Esophagus squamous epithelium (tissue), 5 donors: ENCODE measurements at places on chromosomes 16 and 17. TPM values are rescaled to one million over a fixed set of nuclear protein-coding genes. Genes with fewer than 3 reads are reported as not detected.

DNA sequence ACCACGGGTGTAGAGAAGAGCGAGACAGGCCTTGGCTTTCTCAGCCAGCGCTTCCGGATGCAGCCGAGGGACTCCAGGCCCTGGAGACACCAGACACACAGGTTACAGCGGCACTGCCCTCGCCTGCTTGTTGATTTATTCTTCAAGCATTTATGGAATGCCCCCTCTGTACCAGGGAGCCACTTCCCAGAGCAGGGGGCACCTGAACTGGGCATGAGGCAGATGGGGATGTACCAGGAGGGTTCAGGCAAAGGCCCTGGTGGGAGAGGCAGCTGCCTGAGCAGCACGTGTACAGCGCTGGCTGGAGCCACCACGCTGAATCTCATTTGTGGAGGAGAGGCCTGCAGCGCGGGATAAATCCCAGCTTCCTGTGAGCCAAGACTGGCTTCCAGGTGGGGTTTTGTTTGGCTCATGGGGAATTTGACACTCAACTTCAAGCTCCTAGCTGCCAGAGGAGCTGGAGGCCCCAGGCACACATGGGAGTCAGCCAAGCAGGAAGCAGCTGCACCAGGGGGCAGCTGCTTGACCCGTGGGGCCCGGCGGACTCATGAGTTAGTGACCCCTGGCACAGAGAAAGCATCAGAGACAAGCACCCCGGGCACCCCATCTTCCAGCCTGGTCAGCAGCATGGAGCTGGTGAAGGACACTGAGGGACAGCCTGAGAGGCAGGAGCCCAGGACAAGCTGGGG, 59.7 kb downstream of the IL21R start:
- H3K27me3 ChIP-seq, result no peaks in the 10 kb centered on the region
- H3K36me3 ChIP-seq, result peaks cover 51% of the 10 kb centered on the region
- no peak for DNase-seq
- H3K27ac ChIP-seq, result peak overlapping the region; percentile 21
- no peaks in the 10 kb centered on the region for H3K4me1 ChIP-seq

DNA sequence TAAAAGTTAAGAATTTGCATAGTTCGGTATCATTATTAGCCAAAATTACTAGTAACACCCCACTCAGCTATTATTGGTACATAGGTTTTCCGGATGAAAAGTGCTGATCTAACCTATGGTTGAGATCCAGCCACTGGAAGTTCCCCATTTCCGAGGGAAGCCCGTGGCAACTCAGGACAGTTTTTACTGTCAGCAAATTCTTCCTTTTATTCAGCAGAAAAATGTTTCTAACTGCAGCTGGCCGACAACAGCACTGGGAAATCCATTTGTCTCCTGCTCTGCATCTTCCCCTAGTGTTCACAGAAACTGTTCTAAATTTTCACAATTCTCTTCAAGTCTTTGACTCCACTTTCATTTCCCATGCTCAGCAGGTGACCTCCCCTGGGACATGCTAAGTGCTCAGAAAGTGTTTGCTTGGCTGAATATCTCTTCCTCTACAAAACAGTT, 15.5 kb upstream of the MMD start:
- no peaks in the 10 kb centered on the region for H3K36me3 ChIP-seq
- no peaks in the 10 kb centered on the region for H3K27me3 ChIP-seq
- H3K4me3 ChIP-seq, result no peak overlapping the region
- H3K4me1 ChIP-seq, result peaks cover 6% of the 10 kb centered on the region
- no peak overlapping the region for H3K27ac ChIP-seq

DNA sequence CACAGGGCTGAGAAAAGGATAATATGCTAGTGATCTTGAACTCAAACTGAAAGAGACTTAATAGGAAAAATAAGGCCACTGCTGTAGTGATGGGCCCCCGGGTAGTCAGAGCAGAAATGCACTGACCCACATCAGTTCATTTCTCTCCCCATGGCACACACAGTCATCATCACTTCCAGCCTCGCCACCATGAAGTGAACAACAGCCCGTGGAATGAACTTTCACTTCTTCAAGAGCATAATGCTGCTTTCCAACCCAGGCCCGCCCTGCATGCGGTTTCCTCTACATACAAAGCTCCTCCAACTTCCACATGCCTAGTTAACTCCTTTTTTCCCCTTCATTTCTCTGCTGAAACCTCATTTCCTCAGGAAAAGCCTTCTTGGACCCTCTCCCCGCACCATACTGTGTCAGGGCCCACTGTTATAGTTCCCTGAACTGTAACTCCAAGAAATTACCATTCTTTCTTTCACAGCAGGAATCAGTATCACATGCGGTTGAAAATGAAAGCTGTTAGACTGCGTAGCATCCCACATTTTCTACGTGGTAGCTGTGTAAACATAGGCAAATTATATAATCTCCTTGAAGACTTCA, 65.8 kb upstream of the SMIM36 start:
- H3K36me3 ChIP-seq, result no peaks in the 10 kb centered on the region
- H3K4me1 ChIP-seq, result no peaks in the 10 kb centered on the region
- no peaks in the 10 kb centered on the region for H3K27me3 ChIP-seq
- H3K27ac ChIP-seq, result peak overlapping the region; percentile 84

DNA sequence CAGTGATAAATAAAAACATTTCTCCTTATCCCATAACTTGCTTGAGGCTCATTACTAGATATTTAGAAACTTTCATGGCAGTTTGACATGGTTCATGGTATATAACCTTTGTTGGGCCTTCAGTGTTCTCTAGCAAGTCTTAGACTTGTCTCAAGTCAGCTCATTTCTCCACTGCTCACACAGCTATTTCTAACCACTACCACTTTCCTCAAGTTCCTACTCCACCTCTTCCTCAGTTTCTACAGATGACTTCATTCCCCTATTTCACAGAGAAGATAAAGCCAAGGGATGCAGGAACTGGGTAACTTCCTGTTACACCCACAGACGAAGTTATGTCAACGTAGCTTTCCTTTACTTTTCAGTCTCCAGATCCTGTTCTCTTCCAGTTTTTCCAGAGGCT, 23.2 kb downstream of the NLK start:
- H3K36me3 ChIP-seq, result no peaks in the 10 kb centered on the region
- no peak overlapping the region for H3K27ac ChIP-seq
- H3K4me3 ChIP-seq, result no peak overlapping the region

DNA sequence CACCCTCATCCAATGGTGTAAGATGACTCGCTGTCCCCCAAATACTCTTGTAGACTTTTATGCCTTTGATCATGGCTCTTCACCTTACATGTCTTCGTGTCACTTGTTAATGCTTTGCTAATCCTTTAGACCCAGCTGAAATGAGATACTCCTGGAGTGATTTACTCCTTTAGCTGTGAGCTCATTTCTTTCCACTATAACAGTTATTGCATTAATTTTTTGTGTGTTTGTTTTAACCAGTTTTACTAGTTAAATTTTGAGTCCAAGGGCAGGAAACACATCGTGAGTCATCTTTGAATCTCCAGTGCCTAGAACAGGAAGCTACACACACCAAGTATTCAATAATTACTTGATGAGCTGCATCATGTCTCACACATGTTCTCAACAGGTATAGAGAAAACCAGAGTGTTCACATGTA, 6.5 kb upstream of the CTCF start:
- no peaks in the 10 kb centered on the region for H3K27me3 ChIP-seq
- peak overlapping the region; percentile 60 for H3K27ac ChIP-seq
- no peak overlapping the region for H3K4me3 ChIP-seq
- H3K36me3 ChIP-seq, result no peaks in the 10 kb centered on the region

- no peak overlapping the region for H3K27ac ChIP-seq
- no peak overlapping the region for H3K4me3 ChIP-seq
- no peaks in the 10 kb centered on the region for H3K4me1 ChIP-seq
- H3K27me3 ChIP-seq, result no peaks in the 10 kb centered on the region
- H3K36me3 ChIP-seq, result no peaks in the 10 kb centered on the region
Observed at GRCh38 chr16:72940886-72941285, 107.0 kb downstream of the ZFHX3 start.

DNA sequence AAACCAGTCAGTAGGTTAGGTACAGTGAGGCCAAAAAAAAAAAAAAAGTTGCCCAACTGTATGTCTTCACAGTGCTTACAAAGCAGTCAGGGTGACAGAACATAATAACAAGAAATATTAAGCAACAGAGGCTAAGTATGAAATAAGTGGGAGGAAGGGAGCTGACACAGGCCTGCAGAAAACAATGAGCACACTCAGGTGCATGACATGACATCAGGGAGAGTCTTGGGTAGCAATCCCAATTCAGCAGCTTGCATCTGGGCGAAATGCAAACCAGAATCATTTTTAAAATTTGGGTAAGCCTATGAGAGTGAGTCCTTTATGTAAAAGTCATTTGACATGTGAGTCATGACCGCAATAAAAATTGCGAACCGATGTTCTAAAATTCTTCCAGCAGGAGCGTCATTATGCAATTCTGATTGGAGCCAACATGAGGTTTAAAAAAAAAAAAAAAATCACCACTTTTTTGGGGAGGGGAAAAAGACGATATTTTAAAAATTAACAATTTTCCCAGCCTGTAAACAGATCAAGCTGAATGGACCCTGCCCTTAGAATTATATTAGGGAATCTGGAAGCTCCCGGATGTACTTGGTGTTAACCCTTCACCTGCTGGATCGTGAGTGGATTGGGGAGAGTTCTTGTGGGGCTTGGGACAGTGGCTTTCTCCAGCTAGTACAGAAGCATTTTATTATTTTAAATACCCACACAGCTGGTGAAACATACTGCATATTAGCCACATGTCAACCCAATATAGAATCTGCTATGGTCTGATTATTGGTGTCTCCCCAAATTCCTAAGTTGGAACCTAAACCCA, 127.9 kb downstream of the NPIPB5 start:
- H3K4me1 ChIP-seq, result no peaks in the 10 kb centered on the region
- no peaks in the 10 kb centered on the region for H3K27me3 ChIP-seq
- no peaks in the 10 kb centered on the region for H3K36me3 ChIP-seq
- no peak for DNase-seq
- no peak overlapping the region for H3K4me3 ChIP-seq
- H3K27ac ChIP-seq, result no peak overlapping the region

- no peak overlapping the region for H3K27ac ChIP-seq
- H3K4me1 ChIP-seq, result no peaks in the 10 kb centered on the region
- H3K36me3 ChIP-seq, result no peaks in the 10 kb centered on the region
- H3K4me3 ChIP-seq, result no peak overlapping the region
- no peak for DNase-seq
Observed at GRCh38 chr17:80683625-80684104, 139.0 kb downstream of the RPTOR start.

- no peaks in the 10 kb centered on the region for H3K4me1 ChIP-seq
- H3K36me3 ChIP-seq, result no peaks in the 10 kb centered on the region
- H3K4me3 ChIP-seq, result no peak overlapping the region
- H3K27ac ChIP-seq, result peak overlapping the region; percentile 81
- no peaks in the 10 kb centered on the region for H3K27me3 ChIP-seq
- DNase-seq, result no peak
Observed at GRCh38 chr16:10308305-10309193, 77.3 kb upstream of the ATF7IP2 start.

DNA sequence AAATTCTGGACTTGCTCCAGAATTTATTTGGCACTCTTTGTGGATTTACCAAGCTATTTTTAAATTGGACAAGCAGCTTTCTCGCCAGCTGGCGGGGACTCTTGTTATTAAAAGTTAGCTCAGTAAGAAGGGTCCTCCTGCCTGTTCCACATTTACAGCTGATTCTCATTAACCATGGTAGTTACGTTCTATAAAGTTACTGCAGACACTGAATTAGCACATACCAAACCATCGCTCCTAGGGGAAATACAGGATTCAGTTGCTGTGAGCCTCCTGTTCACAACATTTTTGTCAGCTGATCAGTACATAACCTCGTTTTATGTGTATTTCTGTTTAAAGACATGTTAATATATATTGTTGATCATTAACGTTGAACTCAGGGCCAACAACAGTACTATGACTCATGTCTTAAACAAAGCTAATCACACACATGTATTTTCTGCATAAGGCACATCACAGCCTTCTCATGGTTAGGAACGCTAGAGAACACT, 4.2 kb downstream of the LDAF1 start:
- DNase-seq, result no peak
- peaks cover 65% of the 10 kb centered on the region for H3K4me1 ChIP-seq
- H3K27ac ChIP-seq, result no peak overlapping the region
- H3K4me3 ChIP-seq, result no peak overlapping the region

GRCh38 chr17:56599566-56599965, 6.1 kb downstream of the NOG start:
- no peak for DNase-seq
- H3K27me3 ChIP-seq, result peaks cover 25% of the 10 kb centered on the region
- H3K27ac ChIP-seq, result no peak overlapping the region

- no peak for DNase-seq
- H3K27ac ChIP-seq, result no peak overlapping the region
- H3K36me3 ChIP-seq, result no peaks in the 10 kb centered on the region
- H3K4me1 ChIP-seq, result no peaks in the 10 kb centered on the region
Observed at GRCh38 chr17:17035920-17036523, 6.2 kb upstream of the MPRIP start.

DNA sequence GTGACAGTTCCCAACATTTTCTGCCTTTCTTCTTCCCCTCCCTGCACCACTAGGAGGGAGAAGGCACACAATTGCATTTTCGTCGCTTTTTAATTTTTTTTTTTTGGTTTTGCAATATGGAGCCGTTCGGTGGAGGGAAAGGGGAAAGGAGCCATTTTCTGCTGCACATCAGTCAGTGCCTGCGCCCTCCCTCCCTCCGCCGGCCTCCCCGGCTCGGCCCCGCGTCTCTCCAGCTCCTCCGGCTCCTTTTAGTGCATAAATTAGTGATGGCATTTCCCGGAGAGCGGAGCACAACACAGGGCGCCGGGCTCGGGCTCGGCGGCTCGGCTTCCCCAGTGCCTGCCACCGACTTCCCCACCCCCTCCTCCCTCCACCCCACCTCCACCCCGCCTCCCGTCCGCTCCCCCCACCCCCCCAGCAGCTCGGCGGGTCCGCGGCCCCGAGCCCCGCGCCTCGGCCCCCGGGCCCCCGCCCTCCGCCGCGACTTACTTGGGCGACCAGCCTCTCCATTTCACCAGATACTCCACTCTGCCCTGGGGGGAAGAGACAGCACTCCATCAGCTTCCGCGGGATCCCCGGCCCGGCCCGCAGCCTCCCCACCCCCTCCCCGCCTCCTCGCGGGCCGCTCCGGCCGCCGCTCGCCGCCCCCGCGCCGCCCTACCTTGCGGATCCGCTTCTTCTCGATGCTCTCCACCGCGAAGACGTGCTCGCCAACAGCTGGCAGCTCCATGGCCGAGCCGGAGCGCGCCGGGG, 542 bp downstream of the CBX4 start:
- peak overlapping the region; percentile 76 for H3K4me3 ChIP-seq
- H3K27me3 ChIP-seq, result peaks cover 21% of the 10 kb centered on the region
- DNase-seq, result no peak
- H3K36me3 ChIP-seq, result peaks cover 19% of the 10 kb centered on the region

Gene TBX21
- not detected for total RNA-seq

Gene C17orf113
- 0.57 TPM for total RNA-seq

Gene PARD6A
- total RNA-seq, result 1.8 TPM

Gene TAT
- not detected for total RNA-seq

Gene SLC6A4
- total RNA-seq, result 0.48 TPM

Gene CBFA2T3
- 2.7 TPM for total RNA-seq
